Urothelium cell line (cell line): ENCODE measurements at places on chromosomes 5 and 9.

- DNase-seq: no peak
Observed at GRCh38 chr5:146890066-146890465, 11.5 kb upstream of the PPP2R2B start.

- DNase-seq: no peak
Observed at GRCh38 chr9:103474156-103474555, 479.0 kb downstream of the CYLC2 start.

DNA sequence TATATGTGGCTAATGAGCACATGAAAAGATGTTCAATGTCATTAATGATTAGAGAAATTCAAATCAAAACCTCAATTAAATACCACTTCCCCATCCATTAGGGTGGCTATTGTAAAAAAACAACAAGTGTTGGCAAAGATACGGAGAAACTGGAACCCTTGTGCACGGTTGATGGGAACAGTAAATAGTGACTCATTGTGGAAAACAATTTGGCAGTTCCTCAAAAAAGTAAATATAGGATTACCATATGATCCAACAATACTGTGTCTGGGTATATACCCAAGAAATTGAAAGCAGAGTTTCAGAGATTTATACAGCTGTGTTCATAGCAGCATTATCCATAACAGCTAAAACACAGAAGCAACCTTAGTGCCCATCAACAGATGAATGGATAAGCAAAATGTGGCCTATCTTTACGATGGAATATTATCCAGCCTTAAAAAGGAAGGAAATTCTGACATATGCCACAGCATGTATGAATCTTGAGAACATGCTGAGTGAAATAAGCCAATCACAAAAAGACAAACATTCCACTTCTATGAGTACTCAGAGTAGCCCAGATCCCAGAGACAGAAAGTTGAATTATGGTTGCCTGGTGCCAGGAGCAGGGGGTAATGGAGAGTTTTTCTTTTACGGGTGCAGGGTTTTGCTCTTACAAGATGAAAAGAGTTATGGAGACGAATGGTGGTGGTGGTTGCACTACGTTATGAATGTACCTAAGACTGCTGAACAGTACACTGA, 41.4 kb upstream of the LRRC14B start:
- no peak for DNase-seq

- peak; percentile 23 for DNase-seq
Observed at GRCh38 chr5:57221049-57221568, 47.2 kb downstream of the GPBP1 start.

- DNase-seq: no peak
Observed at GRCh38 chr9:124012368-124013301, 1.1 kb downstream of the LHX2 start.

GRCh38 chr9:127680846-127681245, 25.9 kb upstream of the CFAP157 start:
- DNase-seq: no peak

- no peak for DNase-seq
Observed at GRCh38 chr5:34511915-34512314, 144.2 kb upstream of the RAI14 start.

- peak; percentile 73 for DNase-seq
Observed at GRCh38 chr9:124306098-124306735, 48.5 kb downstream of the NEK6 start.

GRCh38 chr9:114958021-114958843, 27.8 kb upstream of the TNFSF8 start:
- DNase-seq: no peak

- DNase-seq: no peak
Observed at GRCh38 chr5:14016549-14016948, 72.1 kb upstream of the DNAH5 start.

- no peak for DNase-seq
Observed at GRCh38 chr5:83937837-83938236, 217.2 kb upstream of the HAPLN1 start.

DNA sequence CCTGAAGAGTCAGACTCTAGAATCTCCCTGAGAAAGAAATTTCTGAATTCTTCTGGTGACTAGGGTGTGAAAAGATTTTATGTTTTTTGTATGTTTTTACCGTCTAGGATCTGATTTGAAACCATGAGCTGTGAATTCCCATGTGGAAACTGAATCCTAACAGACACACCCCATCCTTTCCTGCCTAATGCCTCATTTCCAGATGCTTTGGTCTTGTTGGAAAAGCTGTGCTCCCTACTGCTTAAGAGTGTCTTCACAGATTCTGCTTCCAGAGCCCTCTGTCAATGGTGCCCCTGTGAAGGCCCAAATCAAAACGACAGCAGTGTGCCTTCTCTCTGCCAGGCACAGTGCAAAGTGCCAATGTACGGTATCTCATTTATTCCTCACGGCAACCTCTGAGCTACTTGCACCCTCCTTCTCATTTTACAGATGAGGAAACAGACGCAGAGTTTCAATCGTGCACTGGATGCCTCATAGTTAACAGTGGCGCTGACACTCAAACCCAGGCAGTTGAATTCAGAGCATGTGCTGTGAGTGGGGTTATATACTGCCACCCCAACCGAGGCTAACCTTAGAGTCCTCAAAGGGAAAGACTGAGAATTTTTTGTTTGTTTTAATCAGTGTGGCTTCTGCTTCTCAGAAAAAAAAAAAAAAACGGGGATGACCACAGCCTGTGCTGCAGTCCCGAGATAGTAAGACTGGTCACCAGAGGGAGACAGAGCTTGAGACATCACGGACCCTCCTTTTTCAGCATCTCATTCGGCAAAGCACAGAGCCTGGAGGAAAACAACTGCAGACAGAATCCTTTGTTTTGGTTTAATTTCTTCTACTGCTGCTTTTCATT, 188.4 kb downstream of the SNCAIP start:
- DNase-seq: peak; percentile 74

DNA sequence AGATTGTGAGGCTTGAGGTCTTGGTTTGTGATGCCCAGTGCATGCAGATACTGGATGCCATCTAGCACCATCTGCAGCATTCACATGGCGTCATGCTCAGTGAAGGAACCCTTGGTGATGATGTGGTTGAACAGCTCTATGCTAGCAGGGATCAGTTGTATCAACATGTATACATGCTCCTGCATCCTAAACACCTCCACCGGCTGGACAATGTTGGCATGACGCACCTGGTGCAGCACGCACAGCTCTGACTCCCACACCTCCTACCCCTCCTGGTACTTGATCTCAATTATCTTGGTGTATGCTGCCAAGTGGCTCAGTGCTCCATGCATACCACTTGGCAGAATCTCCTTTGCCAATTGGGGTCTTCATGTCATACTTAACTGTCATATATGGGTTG, 49.1 kb downstream of the MTREX start:
- DNase-seq: no peak

GRCh38 chr5:170190436-170191134, 42.2 kb upstream of the C5orf58 start:
- DNase-seq: no peak

GRCh38 chr5:143665866-143666265, 146.1 kb upstream of the HMHB1 start:
- DNase-seq: no peak

GRCh38 chr5:16378762-16379161, 86.8 kb downstream of the ZNF622 start:
- no peak for DNase-seq

DNA sequence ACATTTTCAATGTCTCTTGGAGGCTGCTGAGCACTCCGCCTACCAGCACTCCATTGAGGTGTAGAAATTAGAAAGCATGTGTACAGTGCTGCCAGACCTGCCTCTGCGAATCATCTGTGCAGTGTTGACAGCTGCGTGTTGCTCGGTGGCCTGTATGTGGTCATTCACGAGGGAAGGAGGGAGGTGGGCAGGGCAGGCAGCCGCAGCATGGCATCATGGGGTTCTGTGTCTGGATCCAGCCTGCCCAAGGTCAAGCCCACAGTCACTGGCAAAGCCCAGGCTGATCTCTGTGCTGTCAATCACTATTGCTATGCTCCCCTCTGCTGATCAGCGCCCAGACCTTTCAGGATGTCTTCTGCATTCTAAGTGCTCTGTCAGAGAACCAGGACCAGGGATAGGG, 8.0 kb upstream of the PDZD2 start:
- DNase-seq: no peak

DNA sequence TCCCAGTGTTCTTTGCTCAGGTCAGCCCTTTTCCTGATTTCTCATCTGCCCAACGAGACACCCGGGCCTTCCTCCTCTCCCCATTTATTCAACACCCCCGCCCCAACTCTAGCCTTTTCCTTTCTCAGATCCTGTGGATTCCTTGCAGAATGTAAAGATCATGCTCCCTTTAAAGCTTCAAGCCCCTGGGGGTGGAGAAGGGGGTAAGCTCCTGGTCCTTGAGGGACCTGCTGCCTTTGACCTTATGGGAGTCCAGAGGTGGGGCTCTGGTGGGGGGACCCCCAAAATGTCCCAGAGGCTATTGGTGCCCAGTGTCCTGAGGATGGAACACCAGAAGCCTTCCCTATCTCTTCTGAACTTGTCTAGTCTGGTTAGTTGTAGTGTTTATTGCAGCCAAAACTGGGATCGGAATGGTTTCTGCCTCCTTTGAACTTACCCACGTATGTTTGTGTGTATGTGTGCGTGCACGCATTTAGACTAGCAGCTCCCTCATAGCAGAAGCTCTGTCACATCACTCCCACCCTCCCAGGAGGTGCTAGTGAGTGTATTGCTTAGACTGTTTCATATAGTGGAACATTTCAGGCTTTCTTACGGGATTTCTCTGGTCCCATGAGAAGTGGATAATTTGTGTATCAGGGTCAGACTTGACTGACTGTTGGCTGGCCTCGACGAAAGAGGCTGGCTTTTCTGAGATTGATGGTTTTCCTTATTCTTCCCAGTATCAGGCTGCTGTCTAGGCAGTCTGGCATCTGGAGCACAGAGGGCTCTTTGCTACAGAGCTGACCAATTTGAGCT, 1.1 kb downstream of the GALNT10 start:
- DNase-seq: no peak

DNA sequence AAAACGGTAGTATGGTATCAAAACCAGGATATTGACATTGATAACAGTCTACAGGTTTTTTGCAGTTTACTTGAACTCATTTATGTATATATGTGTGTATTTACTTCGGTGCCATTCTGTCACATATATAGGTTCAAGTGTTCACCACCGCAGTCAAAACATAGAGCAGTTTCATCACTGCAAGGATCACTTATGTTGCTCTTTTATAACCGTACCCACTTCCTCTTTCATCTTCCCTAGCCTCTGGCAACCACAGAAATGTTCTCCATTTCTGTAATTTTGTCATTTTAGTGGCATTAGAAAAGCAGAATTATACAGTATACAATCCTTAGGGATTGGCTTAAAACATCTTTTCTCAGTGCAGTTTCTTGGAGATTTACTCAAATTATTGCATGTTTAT, 90.3 kb downstream of the SH3GL2 start:
- no peak for DNase-seq

DNA sequence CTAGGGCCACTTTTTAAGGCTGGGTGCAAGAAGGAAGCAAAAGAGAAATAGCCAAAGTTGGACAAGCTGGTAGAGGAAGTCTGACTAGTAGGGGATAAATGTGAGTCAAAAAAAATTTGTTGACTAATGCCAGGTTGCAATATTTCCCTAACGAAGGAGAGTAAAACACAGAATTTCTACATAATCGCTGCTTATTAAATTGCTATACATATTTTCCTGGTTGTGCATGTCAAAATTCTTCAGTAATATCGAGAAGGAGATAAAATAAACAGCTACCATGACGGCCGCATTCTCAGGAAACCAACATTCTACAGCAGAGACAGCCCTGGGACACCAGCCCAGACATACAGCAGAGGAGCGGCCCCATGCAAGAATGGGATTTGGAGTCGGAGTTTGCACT, 148.3 kb downstream of the ESM1 start:
- DNase-seq: no peak

DNA sequence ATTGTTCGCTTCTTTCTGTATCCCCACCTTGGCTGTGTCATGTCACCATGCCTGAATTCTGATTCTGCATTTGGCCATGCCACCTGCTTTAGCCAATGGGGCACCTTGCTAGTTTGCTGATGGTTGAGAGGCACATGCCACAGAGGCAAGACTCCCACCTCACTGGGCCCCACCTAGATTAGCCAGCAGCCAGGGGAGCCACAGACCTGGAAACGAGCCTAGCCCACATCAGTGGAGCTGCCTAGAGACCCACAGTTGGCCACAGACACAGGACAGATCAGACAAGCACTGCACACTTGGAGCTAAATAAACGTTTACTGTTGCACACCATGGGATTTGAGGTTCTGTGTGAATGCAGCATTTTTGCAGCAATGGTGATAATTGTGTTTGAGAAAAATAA, 252.1 kb downstream of the LURAP1L start:
- no peak for DNase-seq

- DNase-seq: no peak
Observed at GRCh38 chr5:77437194-77437593, 54.9 kb downstream of the WDR41 start.

DNA sequence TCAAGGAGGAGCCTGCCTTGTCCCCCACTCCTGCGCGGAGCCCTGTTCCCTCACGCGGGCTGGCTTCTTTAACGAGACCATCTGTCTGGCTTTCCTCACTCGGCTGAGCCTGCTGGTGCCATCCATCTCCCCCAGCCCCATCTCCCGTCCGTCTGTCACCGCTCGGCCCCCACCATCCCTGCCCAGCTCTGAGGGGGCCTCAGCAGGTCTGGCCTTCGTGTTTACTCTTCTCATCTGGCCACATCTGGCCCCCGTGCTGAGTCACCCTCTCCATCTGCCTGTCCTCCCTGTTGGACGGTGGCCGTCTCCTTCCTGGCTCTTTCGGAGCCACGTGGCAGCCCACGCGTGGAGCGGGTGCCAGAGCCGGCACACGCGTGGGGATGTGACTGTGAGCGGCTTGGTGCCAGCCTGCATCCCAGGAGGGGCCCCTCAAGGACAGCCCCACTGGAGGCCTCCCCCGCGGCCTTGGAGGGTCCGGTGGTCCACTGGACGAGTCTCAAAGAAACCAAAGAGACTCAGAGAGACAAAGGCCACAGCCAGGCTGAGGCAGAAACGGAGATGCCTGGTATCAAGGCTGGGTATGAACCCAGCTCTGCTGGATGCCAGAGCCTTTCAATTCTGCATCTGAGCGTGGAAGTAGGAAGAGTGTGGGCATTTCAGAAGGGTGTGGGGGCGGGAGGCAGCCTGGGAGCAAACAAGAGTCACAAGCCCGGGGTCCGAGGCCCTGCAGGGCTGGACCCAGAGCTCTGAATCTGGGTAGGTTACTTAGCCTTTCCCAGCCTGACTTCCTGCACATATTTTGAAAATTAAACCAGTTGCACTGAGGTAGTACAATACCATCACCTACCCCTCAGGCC, 76.7 kb upstream of the UNC5A start:
- no peak for DNase-seq

GRCh38 chr9:20426019-20426418, 196.3 kb downstream of the MLLT3 start:
- no peak for DNase-seq

- DNase-seq: no peak
Observed at GRCh38 chr9:131661568-131662288, 78.1 kb downstream of the RAPGEF1 start.

- no peak for DNase-seq
Observed at GRCh38 chr5:88060194-88060593, 208.5 kb downstream of the TMEM161B start.

DNA sequence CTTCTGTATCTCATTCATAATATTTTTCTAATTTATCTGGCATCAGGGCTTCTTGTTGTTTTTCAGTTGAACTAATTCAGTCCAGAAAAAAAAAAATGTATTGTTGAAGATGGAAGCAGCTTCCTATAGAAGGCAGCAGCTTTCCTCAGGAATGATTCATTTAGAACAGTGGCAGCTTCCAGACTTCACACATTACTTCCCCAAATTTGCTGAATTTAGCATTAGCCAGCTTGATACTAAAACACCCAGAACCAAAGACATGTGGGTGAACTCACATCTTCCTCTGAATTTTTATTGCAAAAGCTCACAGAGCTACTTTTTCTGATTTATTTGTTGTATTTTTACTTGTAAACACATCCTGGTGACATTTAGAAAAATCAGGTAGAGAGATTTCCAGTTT, 53.8 kb downstream of the HCN1 start:
- no peak for DNase-seq
